ENCODE measurements at places on chromosomes 4 and X.

DNA sequence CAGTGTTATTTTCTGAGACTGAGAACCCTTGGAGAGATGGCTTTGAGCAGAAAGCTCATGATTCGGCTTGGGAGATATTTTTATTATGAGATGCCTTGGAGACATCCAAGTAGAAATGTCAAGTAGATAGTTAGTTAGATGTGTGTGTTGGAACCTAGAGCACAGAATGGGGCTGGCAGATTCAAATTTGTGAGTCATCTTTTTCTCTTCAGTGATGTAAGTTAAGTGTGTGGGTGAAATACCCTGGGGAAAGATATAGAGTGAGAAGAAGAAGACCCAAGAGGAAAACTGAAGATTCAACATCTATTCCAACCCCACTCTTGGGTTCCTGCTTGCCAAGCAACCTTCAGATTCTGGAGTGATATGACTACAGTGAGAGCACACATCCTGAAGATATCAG is 580.8 kb upstream of the AMOT start:
- DNase-seq: no peak

GRCh38 chrX:13165266-13166189 is 121.1 kb upstream of the FAM9C start:
- DNase-seq: no peak

DNA sequence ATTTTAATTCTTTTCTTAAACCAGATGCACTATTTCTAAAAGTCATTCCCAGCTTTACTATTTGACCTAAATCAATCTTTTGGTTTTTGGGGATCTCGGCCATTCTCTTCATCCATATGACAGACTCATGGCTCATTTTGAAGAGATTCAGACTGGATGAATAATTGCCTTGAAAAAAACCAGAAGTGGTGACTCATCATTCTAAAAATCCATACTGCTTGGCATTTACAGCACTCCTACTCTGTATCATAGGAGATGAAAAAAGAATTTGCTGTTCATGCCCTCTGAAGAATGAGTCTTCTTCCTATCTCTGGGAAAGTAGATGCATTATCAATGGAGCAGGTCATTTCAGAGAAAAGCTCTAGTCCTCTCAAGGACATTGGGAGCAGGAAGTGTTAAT is 220.5 kb upstream of the RPS6KA3 start:
- no peak for DNase-seq

GRCh38 chrX:71870208-71871098 is 40.2 kb upstream of the NHSL2 start:
- DNase-seq: no peak

DNA sequence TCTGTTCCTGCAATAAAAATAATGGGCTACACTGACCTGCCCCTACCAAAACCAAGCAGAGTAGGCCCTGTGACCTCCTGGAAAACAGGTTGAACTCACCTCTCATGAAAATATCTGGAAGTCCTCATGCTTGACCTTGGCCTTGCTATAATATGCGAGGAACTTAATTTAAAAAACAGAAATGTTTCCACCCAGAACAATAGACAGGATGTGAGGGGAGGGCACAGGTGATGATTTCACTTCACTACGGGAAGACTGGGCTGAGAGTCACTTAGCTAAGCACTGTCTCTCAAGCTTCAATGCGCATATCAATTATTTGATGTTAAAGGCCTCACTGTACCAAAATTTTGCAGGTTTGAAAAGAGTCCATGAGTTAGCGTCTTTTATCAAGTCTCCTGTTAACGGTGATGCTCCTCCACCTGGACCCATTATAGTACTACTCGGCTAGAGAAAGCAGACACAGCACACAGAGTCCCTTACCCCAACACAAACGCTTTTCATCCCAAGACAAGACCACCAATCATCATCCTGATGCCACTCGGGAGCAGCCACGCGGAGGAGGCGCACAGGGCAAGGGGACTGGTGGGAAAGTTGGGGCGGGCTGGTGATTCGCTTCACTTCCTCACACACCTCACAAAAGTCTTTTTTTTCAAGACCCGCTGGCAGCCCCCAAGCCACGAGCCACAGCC is 25.9 kb downstream of the ZNF721 start:
- no peak for DNase-seq

DNA sequence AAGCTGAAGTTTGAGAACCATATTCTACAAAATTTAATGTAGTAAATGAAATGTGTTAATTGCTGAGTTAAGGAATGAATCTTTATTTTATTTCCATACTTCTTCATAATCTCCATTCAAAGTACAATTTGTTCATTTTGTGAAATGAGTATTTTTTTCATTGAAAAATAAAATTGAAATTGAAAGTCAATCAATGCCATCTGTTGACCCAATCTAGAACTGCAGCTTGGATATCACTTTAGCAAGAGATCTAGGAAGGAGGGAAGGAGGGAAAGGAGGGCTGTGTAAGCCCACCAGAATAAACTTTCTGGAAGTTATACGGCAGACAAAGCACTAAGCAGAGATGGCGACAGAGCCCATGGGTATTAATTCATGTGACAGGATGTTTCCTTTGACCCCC is 128.4 kb downstream of the ZMAT1 start:
- no peak for DNase-seq

DNA sequence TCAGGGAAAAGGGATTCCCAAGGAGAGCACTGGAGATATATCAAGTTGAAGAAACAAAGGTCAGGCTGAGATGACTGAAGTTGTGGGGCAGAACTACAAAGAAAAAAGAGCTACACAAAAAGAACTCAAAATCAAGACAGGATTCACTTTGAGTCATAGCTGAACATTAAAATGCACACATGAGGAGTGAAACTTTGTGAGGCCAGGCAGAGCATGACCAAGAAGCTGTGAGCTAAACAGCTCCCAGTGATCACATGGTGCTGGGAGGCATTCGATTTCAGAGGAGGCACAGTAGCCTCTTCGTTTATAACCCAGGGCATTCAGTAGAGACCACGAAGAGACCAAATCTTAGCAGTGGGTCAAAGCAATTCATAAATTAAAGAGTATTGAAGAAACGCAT is 145.3 kb downstream of the ATRX start:
- no peak for DNase-seq

- DNase-seq: no peak
Observed at GRCh38 chrX:40414335-40414734, 166.4 kb upstream of the ATP6AP2 start.

GRCh38 chr4:56937262-56937661 is 29.6 kb downstream of the REST start:
- no peak for DNase-seq

DNA sequence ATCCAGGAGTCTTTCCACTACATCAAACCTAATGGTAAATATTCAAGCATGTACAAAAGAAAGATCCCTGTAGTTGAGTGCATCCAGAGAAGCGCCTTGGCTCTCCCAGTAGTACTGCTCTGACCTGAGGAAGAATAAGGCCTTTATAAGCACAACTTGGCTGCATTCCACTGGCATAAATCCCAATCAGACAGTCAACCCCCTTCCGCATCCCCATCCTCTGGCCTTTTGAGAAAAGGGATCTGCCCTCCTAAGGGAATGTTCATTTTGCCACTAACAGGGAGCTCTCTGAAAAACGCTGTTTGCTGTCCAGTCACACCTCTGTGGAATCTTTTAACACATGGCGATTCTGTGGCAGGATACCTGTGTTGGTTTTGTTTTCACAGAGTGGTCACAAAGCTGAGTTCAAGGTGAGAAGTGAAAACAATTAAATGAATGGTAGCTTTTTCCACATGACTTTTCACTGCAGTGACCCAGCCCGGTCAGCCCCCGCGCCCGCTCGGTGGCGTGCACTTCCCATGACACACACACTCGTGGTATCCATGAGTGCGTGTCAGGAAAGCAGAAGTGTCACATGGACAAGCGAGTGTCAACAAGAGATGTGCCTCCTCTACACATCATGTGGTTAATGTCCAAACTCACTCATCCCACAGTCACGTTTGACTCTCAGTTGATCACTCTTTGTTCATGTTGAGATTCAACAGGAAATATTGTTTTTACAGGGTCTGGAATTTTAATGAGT is 112.2 kb upstream of the ENPP6 start:
- no peak for DNase-seq

DNA sequence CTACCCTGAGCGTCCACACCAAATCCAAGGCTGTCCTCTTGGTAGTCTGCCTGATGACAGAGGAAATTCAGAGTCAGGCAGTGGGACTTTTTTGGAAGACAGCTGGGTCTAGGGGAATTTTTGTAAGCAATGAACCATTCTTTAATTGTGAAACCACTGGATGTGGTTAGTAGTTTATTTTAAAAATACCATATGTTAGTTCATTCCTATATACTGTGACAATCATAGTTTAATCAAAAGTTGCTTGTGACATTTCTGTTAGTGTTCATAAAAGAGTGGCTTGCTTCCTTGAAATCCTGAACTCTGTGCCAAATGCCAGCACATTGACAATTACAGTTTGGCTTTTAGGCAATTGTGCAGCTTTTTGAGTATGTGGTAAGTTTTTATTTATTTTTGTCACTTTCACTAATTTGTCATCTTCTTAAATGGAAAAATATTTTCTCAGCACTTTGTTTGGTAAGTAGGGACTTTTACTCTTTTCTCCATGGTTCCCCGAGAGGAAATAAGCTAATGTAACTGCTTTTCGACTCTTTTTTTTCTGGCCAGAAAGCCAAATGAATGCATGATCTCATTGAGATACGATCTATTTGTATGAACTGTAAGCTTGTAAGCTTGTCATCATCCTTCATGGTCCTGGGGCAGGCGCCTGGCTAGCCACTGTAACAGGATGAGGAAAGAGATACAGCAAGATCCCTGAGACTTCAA is 72.6 kb upstream of the SLC4A4 start:
- no peak for DNase-seq

- no peak for DNase-seq
Observed at GRCh38 chr4:41510179-41510578, 27.8 kb upstream of the LIMCH1 start.

DNA sequence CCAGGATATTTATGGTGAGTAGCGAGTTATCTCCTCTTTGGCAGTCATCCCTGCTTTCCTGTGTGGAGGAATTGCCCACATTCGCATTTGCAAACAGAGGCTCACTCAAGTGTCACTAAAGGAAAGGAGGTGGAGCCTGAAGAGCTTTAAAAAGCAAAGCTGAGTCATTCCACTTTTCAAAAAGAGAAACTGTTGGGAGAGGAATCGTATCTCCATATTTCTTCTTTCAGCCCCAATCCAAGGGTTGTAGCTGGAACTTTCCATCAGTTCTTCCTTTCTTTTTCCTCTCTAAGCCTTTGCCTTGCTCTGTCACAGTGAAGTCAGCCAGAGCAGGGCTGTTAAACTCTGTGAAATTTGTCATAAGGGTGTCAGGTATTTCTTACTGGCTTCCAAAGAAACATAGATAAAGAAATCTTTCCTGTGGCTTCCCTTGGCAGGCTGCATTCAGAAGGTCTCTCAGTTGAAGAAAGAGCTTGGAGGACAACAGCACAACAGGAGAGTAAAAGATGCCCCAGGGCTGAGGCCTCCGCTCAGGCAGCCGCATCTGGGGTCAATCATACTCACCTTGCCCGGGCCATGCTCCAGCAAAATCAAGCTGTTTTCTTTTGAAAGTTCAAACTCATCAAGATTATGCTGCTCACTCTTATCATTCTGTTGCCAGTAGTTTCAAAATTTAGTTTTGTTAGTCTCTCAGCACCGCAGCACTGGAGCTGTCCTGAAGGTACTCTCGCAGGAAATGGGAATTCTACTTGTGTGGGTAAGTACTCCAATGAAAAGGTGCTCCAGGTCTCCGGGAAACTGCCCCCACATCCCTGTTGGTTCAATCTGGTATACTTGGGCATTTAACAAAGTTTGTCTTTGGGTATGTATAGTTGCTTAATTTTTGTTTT is at the start of gene EGF:
EGF (plus strand) TSS at position 178 of the 890 bp plus-strand sequence; CDS start at position 631, 453 bp downstream.
- DNase-seq: no peak

GRCh38 chrX:47558436-47558835 is 2.6 kb upstream of the ARAF start:
- DNase-seq: no peak

DNA sequence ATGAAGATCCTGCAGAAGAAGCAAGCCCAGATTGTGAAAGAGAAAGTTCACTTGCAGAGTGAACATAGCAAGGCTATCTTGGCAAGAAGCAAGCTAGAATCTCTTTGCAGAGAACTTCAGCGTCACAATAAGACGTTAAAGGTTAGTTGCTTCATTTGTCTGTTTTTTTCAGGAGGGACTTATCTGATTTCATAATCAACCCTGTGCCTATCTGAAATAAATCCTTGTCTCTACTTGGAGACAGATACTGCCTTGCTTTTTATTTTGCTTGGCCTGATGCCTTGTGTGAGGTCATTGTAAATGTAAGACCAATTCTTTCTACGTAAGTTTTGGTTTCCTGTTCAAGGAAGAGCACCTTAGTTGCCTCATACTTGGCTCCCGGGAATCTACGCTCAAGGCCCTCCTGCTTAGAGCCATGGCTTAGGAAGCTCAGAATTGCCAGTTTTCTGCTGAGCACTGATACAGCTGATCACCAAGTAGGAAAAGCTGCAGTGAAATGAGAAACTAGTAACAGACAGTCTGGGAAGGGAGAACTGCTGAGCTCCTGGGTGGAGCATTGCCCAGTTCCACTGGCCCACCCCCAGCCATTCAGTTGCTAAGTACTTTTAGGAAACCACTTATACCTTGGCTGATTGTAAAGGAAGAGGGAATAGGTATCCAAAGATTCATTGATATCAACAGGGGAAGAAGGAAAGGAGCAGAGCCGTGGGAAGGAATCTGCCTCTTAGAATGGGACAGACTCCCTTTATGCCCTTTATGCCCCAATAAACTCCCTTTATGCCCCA is 41.8 kb downstream of the RBBP7 start:
- no peak for DNase-seq

DNA sequence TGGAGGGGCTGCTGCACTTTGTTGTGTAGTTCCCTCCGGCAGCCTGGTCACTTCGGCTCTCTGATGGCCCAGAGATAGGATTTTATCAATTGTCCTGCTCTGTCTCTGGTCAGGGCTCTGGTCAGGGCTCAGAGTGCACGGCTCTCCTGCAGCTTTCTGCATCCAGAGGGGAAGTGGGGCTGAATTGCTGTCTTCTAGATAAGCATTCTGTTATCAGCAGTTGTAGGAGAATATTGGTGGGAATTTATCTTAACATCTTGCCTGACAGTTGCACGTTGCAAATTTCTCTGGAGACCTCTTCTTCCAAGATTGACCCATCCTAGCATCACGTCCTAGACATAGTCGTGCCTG is 62.8 kb downstream of the FAM193A start:
- no peak for DNase-seq

- DNase-seq: no peak
Observed at GRCh38 chr4:129822701-129823100, 726.7 kb downstream of the C4orf33 start.

DNA sequence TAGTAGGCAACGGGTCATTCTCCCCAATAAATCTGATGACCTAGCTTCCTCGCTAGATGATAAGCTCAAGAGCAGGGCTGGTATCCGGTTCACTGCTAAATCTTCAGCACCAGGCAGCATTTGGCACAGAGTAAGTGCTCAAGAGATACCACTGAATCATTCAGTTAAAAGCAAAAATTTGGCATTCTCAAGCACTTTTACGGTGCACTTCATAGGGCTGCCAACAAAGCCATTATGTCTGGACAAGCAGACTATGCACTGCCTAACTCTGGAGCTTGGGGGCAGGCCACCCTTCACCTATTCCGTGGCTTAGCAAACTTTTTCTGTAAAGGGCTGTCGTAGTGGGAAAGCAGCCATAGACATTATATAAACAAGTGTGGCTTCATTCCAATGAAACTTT is 23.8 kb upstream of the CXorf38 start:
- DNase-seq: no peak

GRCh38 chrX:108070891-108071290 is 20.5 kb downstream of the PSMD10 start:
- no peak for DNase-seq

Measured in activated gamma-delta T cell treated with anti-CD3 and anti-CD28 coated beads, Interleukin-2, amount 50 U/mL, for 16 hours (primary cell).